ENCODE measurements at places on chromosomes 5 and 9.

GRCh38 chr9:5361326-5362010, 21.8 kb upstream of the RLN1 start:
- no peak for DNase-seq

DNA sequence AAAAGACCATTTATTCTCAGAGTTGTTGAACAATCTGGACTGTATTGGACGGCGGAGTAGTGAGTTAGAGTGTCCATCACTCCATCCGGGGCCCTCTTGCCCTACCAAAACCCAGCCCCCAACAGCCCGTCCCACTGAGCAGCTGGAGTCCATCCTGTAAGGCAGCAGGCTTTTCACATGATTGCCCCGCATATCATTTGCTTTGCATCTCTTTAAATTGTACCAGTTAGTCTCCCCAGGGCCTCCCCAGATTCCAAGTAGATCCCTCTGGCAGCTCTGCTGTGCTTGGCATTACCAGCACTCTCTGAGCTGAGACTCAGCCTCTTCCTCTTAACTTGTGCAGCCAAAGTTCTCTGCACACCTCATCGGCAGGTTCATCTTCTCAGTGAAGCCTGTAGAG, 48.6 kb upstream of the ADCY2 start:
- DNase-seq: no peak

DNA sequence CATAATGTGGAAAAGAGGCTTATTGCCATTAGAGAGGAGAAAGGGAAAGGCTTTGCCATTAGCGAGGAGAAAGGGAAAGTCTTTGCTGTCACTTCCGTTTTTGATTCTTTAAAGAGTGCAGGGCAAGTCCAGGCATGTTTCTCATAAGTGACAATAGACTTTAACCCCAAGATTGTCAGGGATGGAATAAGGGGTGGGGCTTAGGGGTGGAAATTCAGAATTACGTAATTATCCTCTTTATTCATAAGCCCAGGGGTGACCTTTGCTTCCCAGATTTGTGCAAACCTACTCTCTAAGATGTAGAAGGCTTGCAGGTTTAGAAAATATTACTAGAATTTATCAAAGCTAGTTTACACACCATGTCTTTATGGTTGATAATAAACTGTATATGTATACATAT, 2.3 kb upstream of the PLK2 start:
- DNase-seq: no peak

- no peak for DNase-seq
Observed at GRCh38 chr5:103035701-103036100, 84.2 kb downstream of the GIN1 start.

DNA sequence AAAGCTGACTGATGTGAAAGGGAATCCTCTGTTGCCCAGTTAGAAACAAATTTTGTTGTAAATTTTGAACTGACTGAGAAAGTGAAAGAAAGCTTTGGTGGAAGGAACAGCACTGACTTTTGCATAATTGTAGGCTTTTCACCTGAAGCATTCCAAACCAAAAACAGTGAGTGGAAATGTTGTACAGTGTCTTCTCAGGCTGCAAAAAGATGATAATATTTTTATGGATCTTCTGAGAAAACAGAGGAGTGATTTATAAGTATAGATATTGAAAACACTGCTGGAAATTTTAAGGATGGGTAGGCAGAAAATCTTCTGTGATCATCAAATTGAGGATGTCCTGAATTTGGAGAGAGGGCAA, 40.0 kb downstream of the LURAP1L start:
- no peak for DNase-seq

DNA sequence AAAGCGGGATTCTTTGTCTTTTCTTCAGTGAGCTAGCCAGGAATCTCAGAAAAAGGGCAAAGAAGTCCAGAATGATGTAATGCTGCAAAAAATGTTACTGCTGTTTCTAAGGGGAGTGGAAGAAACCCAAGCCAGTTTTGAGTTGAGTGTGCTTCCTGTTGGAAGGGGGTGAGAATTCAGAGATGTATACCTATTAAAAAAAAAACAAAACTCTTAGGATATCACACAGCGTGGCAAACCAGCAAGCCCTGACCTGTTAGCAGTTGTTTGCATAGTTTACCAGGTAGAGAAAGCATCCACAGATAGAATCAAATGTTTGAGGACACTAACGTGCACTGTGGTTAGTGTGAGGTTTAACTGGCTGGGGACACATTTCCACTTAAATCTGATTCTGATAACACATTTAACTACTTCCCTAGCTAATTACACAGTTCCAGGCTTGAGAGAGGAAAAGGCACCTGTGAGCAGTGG, 11.4 kb downstream of the BASP1 start:
- no peak for DNase-seq

- DNase-seq: no peak
Observed at GRCh38 chr9:125810161-125810560, 63.0 kb downstream of the PBX3 start.

DNA sequence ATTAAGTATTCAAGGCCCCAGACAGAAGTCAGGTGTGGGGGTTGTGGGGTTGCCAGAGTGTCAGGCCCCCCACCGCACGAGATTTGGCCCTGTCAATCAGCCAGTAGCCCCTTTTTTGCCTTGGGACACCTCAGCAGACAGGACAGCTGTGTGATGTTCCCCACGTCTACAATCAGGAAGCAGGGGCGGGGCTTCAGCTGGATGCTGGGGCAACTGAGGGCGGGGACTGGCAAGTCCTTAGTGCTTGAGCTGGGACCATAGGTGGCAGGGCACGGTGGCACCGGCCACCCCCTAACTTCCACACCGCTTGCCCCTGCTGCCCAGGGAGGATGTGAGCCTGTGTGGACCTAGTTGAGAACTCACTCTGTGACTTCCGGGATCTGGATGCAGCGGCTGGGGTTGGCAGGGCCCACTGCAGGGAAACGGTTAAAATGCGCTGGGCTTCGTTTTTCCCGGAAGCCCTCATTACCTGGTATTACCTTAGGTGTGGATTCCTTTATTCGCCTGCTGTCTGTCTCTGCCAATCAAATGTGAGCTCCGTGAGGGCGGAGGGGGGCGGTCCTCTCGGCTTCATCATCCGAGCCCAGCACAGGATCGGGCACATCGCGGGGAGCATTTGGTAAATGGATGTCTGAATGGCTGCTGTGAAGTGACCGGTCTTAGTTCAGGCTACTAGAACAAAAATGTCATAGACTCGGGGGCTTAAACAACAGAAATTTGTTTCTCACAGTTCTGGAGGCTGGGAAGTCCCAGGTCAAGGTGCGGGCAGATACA, 7.5 kb upstream of the GTF3C5 start:
- DNase-seq: no peak

DNA sequence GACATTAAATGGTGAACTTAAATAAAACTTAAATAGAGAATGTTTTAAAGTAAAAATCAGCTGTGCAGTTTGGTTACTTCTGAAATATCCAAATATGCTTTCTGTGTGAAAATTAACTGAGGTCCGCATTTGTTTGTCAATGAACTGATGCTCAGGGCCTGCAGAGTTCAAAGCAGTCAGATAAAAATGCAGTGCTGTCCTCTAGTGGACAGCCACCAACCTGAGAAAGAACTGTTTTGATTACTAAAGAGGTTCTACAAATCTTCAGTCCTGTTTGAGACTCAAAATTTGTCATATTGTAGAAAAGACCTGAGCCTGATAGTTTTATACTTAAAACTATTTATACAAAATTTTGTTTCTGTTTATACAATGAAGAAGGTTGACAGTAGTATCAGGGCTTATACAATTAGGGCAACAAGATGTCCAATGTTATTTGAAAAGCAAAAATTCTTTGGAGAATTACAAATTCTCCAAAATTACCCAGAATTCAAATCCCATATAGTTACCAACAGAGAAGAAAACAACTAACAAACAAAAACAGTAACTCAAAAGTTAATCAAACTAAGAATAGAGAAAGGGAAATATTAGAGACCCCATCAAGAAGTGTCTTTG, 232.3 kb upstream of the TBCA start:
- DNase-seq: no peak

- DNase-seq: no peak
Observed at GRCh38 chr5:52262844-52263243, 524.9 kb upstream of the ITGA1 start.

GRCh38 chr5:118789366-118789765, 199.0 kb downstream of the DTWD2 start:
- DNase-seq: no peak

GRCh38 chr5:143208781-143209510, 194.5 kb downstream of the NR3C1 start:
- no peak for DNase-seq

DNA sequence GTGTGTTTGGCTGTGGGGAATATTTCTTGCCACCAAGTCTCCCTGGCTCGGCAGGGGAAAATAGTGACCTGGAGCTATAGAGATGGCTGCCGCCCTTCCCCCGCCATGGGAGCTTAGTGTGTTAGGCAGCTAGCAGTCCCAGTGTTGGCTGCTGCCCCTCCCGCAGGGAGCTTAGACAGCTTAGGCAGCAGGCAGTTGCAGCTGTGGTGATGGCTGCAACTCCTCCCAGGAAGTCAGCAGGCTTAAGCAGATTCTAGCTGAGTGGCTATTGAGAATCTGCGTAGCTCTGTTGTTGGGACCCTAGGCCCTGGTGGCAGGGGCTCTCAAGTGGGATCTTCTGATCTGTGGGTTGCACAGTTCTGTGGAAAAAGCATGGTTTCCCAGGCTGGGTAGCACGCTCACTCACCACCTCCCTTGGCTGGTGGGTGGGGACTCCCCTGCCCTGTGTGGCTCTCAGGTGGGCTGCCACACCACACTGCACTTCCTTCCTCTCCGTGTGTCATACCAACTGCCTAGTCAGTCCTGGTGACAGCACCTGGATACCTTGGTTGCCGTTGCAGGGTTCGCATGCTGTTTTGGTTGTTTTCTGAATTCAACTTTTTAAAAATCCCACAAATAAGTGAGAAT, 9.3 kb downstream of the OR1N2 start:
- DNase-seq: peak; percentile 21

DNA sequence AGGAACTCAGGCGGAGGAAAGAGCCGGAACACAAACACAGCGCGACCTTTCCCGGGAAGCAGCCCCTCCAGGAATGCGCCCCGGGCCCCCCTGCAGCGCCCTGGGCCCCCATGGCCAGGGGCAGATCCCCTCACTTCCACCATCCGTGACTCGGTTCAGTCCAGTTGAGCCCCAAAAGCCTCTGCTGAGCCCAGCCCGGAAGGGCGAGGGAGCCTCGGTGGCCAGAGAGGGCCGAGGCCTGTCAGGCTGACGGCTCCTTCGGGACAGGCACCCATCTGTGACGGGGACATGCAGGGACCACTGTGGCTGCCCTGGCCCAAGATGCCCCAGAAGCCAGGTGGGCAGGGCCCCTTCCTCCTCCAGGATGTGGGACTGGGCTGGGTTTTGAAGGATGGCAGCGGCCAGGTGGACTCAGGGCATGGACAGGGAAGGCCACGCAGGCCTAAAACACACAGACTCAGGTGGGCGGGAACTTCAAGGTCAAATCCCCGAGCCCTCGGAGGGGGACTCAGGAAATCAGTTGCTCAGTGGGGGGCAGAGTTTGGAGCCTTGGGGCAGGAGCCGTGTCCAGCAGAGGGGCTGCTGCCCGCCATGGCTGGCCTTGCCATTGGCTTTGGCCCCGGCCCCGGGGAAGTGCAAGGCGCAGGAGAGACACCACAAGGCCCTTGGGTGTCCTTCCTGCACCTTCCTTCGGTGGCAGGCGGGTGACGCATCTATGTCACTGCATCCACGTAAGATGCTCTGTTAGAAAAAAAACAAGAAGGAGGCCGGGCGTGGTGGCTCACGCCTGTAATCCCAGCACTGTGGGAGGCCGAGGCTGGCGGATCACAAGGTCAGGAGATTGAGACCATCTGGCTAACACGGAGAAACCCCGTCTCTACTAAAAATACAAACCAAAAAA, 29.7 kb upstream of the ABO start:
- DNase-seq: no peak

Data from stimulated activated CD8-positive, alpha-beta memory T cell treated with anti-CD3 and anti-CD28 coated beads, Interleukin-7, amount 100 ng/mL, for 4 hours (primary cell).